ENCODE measurements at places on chromosomes 11 and 22.

DNA sequence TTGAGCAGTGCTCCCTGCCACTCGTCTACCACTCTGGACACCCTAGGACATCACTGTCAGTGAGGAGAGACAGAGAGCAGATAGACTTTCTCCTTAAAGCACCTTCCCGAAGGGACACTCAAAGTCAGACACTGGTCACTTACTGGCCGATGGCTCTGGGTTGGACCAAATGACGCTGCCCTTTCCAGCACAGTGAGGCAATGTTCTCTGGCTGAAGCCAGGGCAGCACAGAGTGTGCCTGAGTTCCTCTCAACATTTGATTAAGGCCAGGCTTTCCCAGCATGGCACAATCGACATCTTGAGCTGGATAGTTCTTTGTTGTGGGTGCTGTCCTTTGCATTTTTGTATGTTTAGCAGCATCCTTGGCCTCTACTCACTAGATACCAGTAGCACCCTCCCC, 206.2 kb downstream of the CSNK2A3 start:
- H3K36me3 ChIP-seq, result no peaks in the 10 kb centered on the region
- H3K27me3 ChIP-seq, result no peaks in the 10 kb centered on the region
- no peak for DNase-seq
- peaks cover 29% of the 10 kb centered on the region for H3K4me1 ChIP-seq
- no peak overlapping the region for H3K4me3 ChIP-seq
- no peak overlapping the region for H3K27ac ChIP-seq

DNA sequence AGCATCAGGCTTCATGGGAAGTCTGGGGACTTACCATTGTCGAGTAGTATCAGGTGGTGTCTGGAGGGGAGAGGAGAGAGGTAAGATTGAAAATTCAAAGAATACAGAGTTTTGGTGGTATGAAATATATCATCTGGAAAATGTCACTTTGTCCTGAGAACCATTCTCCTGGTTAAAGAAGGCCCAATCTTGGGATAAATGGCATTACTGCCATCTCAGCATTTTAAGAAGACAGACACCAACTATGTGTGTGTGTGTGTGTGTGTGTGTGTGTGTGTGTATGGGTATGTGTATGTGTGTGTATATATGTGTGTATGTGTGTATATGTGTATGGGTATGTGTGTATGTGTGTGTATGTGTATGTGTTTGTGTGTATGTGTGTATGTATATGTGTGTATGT, 673.3 kb downstream of the NTM start:
- H3K4me1 ChIP-seq, result no peaks in the 10 kb centered on the region
- H3K36me3 ChIP-seq, result no peaks in the 10 kb centered on the region
- DNase-seq, result no peak
- no peaks in the 10 kb centered on the region for H3K27me3 ChIP-seq
- H3K27ac ChIP-seq, result no peak overlapping the region

GRCh38 chr11:7506243-7506642, 7.6 kb upstream of the PPFIBP2 start:
- H3K27ac ChIP-seq, result no peak overlapping the region
- H3K4me1 ChIP-seq, result peaks cover 11% of the 10 kb centered on the region
- H3K36me3 ChIP-seq, result no peaks in the 10 kb centered on the region
- no peak overlapping the region for H3K4me3 ChIP-seq
- DNase-seq, result no peak
- H3K27me3 ChIP-seq, result no peaks in the 10 kb centered on the region

GRCh38 chr11:87359401-87359800, 321.7 kb downstream of the TMEM135 start:
- no peaks in the 10 kb centered on the region for H3K27me3 ChIP-seq
- H3K4me1 ChIP-seq, result no peaks in the 10 kb centered on the region
- H3K36me3 ChIP-seq, result no peaks in the 10 kb centered on the region
- DNase-seq, result no peak
- H3K27ac ChIP-seq, result no peak overlapping the region
- no peak overlapping the region for H3K4me3 ChIP-seq

DNA sequence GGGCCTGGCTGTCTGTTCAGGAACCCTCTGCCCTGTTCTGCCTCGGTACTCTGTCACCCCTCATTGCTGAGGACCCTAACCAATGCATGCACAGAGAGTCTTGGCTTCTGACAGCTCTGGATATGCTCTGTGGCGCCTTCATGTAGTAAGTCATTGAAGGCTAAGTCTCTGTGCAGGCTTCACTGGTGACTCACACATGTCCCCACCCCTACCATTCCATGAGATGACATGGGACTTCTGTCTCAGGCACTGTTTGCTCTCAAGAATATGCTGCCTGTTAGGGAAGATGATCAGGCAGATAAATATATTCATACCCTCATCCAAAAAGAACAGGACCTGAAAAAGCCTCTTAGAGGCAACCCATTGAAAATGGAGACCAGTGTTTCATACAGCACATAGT, 43.6 kb upstream of the HORMAD2 start:
- no peak overlapping the region for H3K27ac ChIP-seq
- no peak overlapping the region for H3K4me3 ChIP-seq
- no peak for DNase-seq
- H3K27me3 ChIP-seq, result no peaks in the 10 kb centered on the region
- peaks cover 12% of the 10 kb centered on the region for H3K4me1 ChIP-seq
- no peaks in the 10 kb centered on the region for H3K36me3 ChIP-seq

Measured in heart left ventricle (tissue), 16 donors.